ENCODE measurements at places on chromosomes 7 and 10.

DNA sequence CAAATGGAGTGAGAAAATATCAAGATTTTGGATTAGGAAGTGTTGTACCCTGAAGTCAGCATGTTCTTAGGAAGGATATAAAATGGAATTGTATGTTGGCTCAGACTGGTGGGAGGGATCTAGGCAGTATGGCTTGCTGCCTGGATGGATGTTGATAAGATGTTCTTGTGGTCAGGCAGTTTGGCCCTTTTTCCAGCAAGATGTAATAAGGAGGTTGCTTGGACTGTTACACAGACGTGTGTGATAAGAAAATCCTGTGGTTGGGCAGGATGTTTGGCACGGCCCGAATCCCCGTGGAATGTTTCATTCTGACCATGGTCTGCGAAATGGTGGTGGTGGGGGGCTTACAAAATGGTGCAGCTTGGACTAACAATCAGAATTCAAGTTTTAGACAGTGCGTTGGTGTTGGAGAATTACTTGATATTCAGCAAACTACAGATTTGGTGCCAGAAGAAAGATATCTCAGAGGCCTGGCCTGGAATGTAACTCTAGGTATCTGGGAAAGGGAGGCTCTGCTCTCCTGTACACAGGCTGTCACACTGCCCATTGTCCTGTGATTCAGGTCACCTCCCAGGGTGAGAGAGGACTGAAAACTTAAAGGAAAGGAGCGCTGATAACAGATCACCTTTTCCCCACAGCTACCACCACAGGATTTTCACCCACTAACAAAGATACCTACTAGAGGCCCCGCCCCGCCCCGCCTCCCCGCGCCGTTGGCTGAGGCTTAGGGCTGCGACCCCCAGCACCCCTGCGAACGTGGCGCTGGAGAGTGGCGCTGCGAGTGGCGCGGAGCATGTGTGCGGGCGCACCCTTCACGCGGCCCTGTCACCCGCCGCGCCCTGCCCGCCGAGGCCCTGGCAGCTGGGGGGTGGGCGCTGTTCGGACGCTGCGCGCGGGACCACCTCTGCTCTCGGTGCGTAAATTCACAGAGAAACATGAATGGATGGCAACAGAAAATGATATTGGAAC lies 19.3 kb upstream of the ZNF680 start:
- no peak for DNase-seq

DNA sequence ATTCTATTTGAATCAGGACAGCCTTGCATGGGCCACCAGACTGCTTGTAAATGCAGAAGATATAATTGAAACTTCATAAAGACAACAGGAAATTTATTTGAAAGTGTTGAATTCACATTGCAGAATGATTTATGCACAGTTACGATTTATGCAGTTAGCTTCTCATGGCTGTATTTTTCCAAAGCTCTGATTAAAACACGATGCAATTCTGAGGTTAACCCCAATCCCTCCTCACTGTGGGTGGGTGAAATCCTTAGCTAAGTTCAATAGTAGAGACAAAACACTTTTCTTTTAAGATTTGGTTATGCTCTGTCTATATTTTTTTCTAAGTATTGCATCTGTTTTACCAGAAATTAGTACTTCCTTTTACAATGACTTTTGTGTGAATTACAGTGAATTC lies 728.8 kb upstream of the IGFBP3 start:
- no peak for DNase-seq

DNA sequence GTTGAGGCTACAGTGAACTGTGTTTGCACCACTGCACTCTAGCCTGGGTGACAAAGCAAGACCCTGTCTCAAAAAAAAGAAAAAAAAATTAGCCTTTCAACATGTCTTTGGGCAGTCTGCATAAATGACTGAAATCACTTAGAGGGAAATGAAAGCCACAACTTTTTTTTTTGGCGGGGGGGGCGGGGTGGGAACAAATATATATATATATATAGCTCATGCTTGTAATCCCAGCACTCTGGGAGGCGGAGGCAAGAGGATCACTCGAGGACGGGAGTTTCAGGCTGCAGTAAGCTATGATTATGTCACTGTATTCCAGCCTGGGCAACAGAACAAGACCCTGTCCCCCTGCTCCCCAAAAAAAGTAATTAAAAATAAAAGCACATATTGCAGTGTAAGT lies 23.4 kb upstream of the MICU1 start:
- DNase-seq, result no peak

- DNase-seq, result no peak
Observed at GRCh38 chr10:123479640-123480039, 186.5 kb upstream of the GPR26 start.

DNA sequence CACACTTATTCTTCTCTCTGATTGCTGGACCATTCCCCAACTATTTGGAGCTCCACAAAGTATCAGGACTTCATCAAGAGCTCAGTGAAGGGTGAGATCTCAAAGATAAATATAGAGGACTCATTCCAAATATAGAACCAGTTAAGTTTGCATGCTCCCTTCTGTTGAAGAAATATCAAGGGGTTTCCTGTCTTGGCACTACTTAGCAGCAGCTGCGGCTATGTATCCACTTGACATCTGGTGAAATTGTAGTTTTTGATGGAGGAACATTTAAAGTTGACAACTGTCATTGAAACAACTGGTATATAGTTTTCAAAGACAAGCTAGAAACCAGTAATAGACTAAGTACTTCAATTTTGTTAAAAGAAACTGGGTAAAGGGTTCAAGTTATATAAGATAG lies 1.0 kb upstream of the SPAG6 start:
- DNase-seq, result no peak

GRCh38 chr7:80806663-80807062 lies 112.2 kb downstream of the SEMA3C start:
- DNase-seq, result no peak

DNA sequence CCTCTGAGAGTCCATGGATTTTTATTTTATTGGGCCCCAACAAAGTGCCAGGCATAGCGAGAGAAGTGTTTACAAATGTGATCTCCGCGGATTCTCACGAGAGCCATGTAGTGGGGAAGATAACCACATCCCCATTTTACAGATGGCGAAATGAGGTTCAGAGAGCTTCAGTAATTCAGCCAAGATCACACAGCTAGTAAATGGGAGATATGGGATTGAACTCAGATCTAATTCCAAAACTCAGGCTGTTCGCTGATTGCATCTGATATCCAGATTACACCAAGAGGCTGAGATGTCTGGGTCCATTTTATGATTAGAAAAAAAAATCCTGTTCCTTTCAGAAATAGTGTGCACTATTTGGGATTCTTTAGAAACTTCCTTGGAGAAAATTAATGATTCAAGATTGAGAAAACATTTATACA lies 1.3 kb downstream of the FAS start:
- no peak for DNase-seq

DNA sequence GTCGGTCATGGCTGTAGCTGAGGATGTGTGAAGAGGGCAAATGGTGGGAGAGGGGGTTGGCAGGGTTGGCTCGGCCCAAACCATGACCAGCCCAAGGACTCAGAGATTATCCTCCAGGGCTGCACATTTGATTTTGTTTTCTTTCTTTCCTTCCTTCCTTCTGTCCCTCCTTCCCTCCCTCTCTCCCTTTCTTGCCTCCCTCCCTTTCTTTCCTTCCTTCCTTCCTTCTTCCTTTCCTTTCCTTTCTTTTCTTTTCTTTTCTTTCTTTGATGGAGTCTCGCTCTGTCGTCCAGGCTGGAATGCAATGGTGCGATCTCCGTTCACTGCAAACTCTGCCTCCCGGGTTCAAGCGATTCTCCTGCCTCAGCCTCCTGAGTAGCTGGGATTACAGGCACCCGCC lies 3.8 kb downstream of the SSC4D start:
- DNase-seq, result no peak

DNA sequence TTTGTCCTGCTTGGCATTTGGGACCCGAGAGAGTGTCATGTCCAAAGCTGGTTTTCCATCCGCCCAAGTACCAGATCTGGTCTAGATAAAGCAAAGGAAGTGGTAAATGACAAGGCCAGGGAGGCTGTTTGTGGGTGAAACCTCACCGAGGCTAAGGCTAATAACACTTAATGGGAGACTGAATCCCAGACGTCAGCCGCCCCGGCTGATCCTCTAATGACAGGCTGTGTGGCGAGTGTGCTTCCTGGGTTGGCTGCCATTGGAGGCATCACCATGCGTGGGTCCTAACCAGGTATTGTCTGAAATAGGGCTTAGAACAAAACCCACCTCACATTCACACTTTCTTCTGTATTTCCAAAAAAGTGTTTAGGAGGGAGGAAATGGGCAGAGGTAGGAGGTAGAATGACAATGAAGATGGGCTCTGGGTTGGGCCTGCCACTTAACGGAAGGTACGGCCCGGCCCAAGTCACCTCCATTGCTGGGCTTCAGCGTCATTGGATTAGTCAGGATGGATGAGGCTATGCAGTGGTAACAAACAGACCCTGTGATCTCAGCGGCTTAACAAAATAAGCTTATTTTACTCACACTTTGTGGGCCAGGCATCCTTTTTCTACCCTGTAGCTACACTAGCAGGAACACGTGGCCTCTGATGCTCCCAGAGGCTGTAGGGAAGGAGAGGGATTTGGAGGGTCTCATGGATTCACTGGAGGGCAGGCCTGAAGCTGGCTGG lies 59.7 kb downstream of the PROSER2 start:
- no peak for DNase-seq

DNA sequence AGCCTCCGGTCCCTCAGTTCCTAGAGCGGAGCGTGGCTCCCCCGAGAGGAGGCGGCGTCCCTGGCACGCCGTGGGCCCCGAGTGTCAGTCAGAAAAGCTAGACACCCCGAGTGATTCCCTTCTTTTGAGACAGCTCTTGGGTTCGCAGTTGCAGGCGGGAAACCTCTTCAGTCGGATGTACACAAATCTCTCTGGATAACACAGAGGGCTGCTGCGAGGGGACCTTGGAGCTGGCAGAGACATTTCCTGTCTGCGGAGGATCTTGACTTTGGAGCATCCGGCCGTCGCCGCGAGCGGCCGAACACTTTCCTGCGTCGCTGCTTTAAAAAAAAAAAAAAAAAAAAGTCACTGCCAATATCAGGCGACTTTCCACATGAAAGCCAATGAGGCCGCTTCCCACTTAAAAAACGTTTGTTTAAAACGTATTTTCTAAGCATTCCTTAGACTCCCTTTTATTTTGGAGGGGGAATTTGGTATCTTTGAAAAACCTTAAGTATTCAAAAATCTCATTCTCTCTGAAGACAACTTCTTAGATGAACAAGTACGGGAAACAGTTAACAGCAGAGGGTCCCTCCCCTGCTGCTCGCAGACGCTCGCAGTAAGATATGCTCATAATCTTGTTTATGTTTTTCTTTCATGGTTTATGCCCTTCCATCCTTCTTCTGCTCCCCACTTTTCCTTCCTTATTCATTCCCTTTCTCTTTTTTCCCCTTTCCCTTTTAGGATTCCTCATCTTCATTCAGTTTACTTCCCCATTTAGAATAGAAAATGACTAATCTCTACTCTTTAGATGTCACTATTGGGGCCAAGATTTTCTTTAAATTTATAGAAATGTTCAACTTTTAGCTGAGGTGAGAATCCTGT lies 10.0 kb downstream of the HHEX start:
- no peak for DNase-seq

DNA sequence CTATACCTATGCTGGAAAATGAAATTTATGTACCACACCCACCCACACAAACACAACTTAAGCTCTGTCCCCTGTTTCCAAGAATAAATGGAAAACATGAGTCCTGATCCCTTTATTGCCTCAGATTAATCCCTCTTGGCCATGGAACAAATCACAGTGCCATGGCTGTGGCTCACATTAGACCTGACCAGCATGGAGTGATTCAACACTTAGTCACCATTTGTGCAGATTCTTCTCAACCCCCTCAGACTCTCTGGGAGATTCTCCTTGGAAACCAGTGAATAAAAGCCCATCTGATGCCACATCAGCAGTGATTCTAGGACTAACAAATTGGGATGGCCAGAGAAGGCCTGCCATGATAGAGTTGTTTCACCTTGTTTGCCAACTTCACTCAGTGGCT lies 204.4 kb upstream of the TMEM72 start:
- DNase-seq, result no peak

DNA sequence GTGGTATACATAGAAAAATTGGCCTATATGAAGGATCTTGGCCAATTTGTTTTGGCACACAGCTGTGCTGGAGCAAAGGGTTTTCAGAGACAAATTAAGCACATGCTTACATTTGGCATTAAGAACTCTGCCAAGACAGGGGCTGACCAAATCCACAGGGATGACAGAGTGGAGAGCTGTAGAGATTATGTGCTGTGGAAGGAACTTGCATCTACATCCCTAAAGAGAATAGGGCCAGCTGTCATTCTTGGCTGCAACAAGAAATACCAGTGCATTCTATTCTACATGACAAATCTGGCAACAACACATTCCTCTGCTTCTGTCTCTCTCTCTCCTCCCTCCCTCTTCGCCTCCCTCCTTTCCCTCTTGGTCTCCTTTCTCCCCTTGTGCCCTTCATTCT lies 75.6 kb downstream of the POM121L12 start:
- DNase-seq, result no peak
